ENCODE measurements at places on chromosomes 11 and 22. TPM values are rescaled to one million over a fixed set of nuclear protein-coding genes. Genes with fewer than 3 reads are reported as not detected.

DNA sequence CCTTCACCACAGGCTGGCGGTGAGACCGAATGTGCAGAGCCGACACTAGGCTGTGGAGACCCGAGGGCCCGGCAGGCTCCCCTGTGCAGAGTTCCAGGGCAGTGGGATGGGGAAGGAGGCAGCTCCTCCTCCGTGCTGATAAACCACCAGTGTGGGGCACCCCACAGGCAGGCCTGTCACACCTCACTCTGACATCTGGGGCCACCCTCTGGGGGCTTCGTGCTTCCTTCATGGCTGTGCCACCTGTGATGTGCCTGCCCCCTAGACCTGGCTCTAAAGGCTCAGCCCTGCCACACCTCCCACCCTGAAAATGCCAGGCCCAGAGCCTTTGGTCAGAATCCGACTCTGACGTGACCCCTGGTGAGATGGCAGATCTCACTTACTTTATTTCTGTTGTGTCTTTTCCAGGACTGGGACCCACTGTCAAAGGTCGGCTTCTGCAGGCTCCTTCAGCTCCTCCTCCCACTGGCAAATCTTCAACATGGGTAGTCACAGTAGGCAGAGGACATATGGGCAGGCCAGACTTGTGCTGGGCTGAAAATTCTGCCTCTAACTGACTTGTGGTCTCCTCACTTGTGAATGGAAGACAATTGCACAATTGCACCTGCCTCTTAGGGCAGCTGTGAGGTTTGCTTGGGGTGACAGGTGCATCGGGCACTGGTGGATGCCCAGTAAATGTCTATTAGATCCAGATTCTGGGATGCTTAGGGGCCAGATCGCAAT lies 46.2 kb upstream of the TSKU start:
- DNase-seq: no peak
- peaks cover 7% of the 10 kb centered on the region for H3K27me3 ChIP-seq
- H3K4me1 ChIP-seq: no peaks in the 10 kb centered on the region
- H3K4me3 ChIP-seq: no peak overlapping the region
- H3K36me3 ChIP-seq: no peaks in the 10 kb centered on the region
- no peak overlapping the region for H3K27ac ChIP-seq

Gene ACER3
- total RNA-seq: 5.6 TPM

Gene AGBL2
- 2.1 TPM for total RNA-seq

Gene KLHDC7B
- total RNA-seq: 0.51 TPM

- H3K4me1 ChIP-seq: no peaks in the 10 kb centered on the region
- H3K27ac ChIP-seq: no peak overlapping the region
- no peaks in the 10 kb centered on the region for H3K27me3 ChIP-seq
- no peak overlapping the region for H3K4me3 ChIP-seq
- DNase-seq: no peak
Observed at GRCh38 chr22:23000657-23001347, 69.5 kb upstream of the GNAZ start.
